ENCODE measurements at places on chromosomes 5 and 9. TPM values are rescaled to one million over a fixed set of nuclear protein-coding genes. Genes with fewer than 3 reads are reported as not detected.

GRCh38 chr9:36158917-36159316 lies 10.3 kb upstream of the CCIN start:
- DNase-seq, result peak; percentile 84

GRCh38 chr5:171937351-171937750 lies 69.1 kb downstream of the FBXW11 start:
- DNase-seq, result no peak

DNA sequence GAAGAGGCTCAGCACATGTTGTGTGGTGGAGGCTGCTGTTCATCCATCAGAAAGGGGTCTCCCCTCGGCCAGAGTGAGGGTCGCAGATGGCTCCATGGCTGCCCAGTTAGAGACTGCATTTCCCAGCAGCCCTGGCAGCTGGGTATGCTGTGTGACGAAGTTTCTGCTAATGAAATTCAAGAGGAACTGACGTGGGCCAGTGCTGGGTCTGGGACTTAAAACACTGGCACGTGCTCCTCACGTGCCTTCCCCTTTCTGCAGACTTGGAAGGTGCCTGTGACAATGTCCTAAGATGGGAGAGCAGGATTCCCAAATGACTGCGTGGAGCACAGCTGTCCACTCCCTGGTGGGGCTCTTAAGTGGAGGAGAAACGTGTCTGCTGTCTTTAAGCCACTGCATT lies 114.5 kb upstream of the RAPGEF1 start:
- DNase-seq, result peak; percentile 62

DNA sequence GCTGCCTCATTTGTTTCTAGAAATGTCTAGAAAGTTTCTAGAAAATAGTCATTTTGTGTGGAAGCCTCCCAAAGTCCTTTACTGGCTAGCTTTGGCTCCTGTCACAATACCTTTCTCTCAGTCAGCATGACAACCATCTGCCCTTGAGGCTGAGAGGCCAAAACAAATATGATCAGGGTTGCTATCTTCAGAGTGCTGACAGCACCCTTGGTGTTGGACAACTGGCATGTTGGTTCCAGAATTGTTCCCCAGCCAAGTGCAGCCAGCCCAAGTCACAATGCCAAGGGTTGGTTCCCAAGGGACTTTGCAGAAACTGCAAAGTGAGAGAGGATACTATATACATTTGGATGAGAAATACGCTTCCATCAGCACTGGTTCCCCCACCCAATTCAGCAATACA lies 140.9 kb upstream of the GAS1 start:
- no peak for DNase-seq

DNA sequence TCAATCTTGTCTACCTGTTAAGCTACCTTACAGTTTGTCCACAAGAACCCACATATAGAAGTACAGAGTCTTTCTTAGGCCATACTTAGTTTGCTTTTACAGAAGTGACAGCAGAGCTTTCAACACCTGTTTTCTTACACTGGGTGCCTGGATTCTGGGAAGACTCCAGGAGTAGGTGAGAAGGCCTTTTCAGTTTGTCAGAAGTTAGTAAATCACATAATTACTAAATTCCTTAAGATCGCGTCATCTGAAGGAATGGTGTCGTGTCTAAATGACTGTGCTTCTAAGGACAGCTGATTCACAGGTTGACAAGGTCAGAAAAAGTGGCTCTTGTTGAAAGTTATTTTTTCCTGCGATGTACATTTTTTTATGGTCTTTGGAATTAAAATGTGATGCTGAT lies 97.0 kb upstream of the FAM120A start:
- DNase-seq, result no peak

DNA sequence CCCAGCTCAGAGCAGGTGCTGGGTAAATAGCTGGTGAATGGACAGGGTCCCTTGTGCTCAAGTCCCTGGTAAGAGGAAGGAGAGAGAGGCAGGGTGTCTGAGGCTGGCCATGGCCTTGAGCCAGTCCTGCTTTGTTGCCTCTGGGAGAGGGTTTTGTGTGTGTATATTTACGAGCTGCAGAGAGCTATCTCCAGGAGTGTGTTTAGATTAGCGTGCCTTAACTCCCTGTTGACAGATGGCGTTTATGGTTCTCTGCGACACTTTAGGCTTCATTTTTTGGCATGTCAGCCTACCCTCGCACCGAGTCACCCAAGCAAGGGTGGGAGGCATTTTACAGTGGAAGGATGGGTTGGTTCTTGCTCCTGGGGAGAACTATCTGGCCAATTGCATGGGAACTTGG lies 22.2 kb downstream of the HMCN2 start:
- no peak for DNase-seq

CFAP157 gene
- 1.4 TPM for polyA plus RNA-seq

PCDHGA9 gene
- 4.4 TPM for polyA plus RNA-seq
